Left colon (tissue), 2 donors: ENCODE measurements at places on chromosomes 3 and 15. TPM values are rescaled to one million over a fixed set of nuclear protein-coding genes. Genes with fewer than 3 reads are reported as not detected.

- DNase-seq: no peak
Observed at GRCh38 chr3:145190138-145190537, 970.8 kb downstream of the PLOD2 start.

Gene SEMA6D
- 52.6 TPM for total RNA-seq

DNA sequence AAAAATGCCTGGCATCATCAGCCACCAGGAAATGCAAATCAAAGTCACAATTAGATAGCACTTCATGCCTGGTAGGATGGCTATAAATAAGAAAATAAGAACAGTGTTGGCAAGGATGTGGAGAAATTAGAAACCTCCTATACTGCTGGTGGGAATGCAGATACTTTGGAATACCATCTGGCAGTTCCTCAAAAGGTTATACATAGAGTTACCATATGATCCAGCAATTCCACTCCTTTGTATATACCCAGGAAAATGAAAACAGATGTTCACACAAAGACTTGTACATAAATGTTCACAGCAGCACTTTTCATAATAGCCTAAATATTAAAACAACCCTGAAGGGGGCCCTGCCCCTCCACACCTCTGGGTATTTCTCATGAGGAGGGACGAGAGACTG lies 13.7 kb downstream of the ACSBG1 start:
- no peak for DNase-seq

Gene LARP6
- total RNA-seq: 3.9 TPM

- DNase-seq: no peak
Observed at GRCh38 chr15:77499087-77499760, 78.5 kb downstream of the HMG20A start.

GRCh38 chr3:173793963-173794362 lies 396.4 kb downstream of the NLGN1 start:
- DNase-seq: no peak

DNA sequence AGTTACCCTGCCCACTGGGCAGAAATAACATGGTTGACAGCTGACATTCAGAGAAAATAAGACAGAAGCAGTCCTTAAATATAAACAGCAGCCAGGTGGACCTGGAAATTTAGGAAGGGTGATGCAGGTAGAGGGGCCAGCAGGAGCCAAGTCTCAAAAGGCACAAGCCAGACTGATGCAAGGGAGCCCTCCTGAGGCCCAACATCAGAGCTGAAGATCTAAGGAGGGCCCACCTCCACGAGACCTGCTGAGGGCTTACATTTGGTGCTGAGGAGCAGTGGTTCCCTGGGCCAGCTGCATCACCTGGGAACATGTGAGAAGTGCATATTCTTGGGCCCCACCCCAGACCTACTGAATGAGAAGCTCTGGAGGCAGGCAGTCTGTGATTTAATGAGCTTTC lies 105.5 kb upstream of the TRIM42 start:
- DNase-seq: no peak

GRCh38 chr15:54506977-54507524 lies 528.8 kb downstream of the UNC13C start:
- no peak for DNase-seq

DNA sequence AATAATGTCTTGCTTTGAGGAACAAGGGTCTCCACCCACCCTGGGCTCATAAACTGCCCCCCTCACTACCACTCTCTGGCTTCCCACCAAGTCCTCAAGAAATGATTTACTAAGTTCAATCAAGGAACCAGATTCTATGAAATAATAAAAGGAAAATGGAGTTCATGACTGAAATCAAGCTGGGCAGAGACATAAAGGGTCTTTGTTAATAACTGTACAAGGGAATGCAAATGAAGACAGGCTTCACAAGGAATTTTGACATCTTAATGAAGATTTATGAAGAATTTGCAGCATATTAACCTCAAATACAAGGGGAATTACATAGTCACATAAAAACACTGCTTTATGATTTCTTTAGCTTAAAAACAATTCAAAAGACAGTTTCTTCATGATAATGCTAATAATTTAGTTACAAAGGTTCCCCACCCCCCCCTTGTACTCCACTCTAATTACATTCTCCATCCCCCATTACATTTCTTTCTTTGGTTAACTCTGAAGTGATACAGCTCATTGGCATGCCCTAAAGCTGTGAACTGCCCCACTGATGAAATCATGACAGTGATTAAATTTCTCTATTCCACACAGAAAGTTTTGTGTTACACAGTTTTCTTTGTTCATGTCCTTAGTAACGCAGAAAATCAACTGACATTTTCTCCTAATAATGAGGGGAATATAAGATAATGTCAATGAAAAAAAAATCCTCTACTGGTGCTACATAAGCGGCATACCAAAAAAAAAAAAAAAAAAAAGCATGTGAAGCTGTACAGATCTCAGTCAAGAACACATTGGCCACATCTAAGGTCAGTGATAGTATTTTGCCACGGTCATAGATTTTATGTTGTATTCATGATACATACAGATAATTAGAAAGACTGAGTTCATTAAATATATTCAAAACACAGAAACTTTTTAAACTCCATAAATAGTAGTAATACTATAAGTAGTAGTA lies 54.4 kb downstream of the WWTR1 start:
- no peak for DNase-seq
